ENCODE measurements at places on chromosomes 7 and 10.

- DNase-seq: no peak
Observed at GRCh38 chr7:5500056-5500776, 76.6 kb upstream of the TNRC18 start.

DNA sequence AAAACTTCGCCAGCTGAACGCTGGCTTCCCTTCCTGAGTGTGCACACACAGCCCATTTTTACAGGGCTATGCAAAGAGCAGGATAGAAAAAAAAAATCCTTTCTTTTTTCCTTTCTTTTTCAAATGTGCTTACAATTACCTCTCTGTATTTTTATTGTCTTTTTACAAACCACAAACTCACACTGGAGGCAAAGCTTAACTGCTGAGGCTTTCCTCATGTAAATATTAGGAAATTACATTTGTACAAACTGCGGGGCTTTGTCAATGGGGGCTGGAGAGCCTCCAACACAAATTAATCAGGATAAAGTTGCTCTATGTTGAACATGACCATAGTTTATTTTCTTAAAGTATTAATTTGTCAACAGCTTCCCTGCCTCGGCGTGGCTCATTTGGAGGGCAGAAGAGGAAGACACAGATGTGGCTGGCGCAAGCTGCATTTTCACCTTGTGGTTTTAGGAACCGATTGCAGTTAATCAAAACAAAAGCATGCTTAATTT lies 411.7 kb upstream of the MKI67 start:
- no peak for DNase-seq

- no peak for DNase-seq
Observed at GRCh38 chr10:132165416-132165980, 21.2 kb upstream of the DPYSL4 start.

DNA sequence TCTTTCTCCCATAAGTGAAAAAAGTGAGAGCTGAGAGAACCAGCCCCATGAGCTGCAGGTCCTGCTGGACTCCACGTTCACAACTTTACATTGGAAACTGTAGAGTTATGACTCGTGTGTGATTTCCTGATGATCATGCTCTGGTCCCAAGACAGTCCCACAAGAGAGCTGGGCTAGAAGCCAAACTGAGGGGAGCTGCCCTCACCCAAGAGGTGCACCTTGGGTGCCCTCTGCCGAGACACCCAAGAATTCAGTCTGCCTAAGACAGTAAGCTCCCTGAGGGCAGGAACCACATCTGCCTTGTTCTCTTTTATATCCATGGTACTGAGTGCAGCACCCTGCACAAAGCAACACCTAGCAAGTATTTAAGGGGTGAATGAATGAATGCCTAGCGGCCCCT lies 112.8 kb upstream of the SFMBT2 start:
- no peak for DNase-seq

DNA sequence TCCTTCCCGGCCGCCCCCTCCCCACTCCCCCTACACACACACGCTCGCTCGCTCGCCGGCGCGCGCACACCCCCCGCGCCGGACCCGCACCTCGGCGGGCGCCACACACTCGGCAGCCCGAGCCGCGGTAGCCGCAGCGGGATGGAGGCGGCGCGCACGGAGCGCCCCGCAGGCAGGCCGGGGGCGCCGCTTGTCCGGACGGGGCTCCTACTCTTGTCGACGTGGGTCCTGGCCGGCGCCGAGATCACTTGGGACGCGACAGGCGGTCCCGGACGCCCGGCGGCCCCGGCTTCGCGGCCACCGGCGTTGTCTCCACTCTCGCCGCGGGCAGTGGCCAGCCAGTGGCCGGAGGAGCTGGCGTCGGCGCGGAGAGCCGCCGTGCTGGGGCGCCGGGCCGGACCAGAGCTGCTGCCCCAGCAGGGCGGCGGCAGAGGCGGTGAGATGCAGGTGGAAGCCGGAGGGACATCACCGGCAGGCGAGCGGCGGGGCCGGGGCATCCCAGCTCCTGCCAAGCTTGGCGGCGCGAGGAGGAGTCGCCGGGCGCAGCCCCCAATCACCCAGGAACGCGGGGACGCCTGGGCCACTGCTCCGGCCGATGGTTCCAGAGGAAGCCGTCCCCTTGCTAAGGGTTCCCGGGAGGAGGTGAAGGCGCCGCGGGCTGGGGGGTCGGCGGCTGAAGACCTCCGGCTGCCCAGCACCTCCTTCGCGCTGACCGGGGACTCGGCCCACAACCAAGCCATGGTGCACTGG lies at the start of gene SORCS3:
Gene SORCS3 (plus strand): TSS at position 104 of the 750 bp plus-strand sequence.
- DNase-seq: no peak

DNA sequence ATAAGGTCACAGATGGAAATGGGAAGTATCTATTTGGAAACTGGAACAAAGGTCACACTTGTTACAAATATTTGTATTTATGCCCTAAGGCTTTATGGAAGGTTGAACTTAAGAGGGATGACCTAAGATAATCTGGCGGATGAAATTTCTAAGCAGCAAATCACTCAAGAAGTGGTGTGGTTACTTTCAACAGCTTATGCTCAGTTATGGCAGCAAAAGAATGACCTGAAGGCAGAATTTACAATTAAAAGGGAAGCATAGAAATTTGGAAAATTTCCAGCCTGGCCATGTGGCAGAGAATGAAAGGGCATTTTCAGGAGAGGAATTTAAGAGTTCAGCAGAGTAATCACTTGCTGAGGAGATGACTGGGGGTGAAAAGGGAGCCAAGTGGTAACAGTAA lies 95.8 kb upstream of the TNS3 start:
- DNase-seq: no peak

DNA sequence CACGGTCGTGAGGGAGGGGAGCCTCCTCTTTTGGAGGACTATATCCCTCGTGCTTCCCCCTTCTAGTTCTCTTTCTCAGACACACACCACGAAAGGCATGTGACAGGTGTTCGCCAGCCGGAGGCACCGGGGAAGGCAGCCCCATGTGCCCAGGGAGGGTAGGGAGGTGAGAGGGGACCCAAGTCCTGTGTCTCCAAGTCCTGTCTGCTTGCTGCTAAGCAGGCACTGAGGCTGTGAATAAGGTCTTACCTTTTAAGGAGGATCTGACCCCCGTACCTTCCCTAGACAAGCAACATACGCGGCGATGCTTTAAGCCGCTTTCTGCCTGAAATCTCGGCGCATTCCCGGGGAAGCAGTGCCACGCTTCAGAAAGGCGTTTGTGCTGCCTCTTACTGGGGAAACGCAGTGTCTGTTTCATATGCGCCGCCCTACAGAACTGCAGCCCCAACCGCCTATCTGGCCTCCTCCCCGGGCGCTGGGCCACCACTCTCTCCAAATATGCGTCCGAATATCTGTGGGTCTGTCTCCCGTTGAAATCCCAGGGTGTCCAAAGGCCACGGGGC lies 770 bp downstream of the PLXNA4 start:
- DNase-seq: no peak

DNA sequence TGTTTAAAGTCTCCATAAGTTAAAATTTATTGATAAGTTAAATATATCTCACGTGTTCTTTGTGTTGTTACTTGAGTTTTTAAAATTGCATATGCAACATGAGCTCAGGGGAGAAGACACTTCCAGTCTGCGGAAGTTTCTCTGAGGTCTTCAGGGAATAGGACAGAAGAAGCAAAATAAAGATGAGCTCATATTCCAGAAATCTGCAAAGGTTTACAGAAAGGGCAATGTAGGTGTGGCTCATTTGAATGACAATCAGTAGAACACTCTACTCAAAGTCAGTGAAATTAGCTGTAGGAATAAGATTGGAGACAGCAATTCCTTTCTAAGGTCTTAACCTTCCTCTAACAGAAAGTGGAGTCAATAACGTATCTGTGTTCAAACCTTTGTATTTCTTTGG lies 53.7 kb downstream of the CACNA2D1 start:
- no peak for DNase-seq

DNA sequence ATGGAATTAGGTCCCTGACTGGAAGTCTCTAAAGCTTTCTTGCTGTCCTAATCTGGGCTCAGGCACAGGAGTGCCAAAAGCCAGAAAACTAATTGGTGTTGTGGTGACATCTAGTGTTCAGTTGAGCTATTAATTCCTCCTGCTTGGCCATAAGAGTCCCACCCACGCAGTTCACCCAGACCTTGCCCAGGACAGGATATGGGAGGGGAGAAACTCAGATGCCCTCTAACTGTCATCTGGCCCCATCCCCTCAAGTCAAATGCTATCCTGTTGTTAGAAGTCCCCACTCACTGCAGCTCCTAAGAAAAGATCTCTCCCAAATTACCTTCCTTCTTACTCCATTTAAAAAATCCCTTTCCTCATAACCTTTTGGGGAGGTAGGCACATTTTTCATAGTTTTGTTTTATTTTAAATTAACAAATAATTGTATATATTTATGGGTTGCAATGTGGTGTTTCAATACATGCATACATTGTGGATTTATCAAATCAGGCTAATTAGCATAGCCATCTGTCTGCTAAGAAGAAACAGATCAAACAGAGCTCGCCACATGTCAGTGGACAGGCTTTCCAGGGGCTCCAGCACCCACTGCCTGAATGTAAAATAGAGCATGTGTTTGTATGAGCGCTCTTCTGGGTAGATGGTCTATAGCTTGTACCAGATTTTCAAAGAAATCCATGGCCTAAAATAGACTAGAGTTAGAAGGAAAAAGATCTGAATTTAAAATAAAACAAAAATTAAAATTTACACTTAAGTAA lies 84.0 kb downstream of the GSAP start:
- no peak for DNase-seq

DNA sequence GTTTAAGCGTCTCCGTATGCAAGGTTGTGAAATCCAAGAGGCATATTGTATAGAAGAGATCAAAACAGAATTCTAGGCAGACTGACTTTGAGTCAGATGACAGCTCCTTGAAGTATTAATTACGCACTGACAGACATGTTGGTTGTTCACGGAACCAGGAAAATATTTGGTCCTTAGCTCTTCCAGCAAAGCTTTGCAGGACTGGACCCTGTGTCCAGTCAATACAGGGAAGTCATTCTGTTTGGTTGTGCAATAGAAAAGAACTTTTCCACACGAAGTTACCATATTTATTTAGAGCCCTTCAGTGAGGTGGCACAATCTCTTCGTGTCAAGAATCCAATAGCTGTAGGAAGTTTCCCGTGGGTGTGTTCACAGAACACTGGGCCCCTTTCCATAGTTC lies 205.3 kb downstream of the ARHGAP21 start:
- no peak for DNase-seq

- no peak for DNase-seq
Observed at GRCh38 chr7:139893461-139893860, 64.4 kb downstream of the TBXAS1 start.

All from T-helper 9 cell (primary cell).